Esophagus squamous epithelium (tissue), 5 donors: ENCODE measurements at places on chromosomes 3 and 15.

GRCh38 chr3:57158813-57159738 is 6.1 kb downstream of the IL17RD start:
- DNase-seq = no peak

- no peak for DNase-seq
These were observed 121.0 kb downstream of the TFDP2 start for GRCh38 chr3:142028243-142028777.

- no peak for DNase-seq
These were observed 58.0 kb upstream of the ZNF148 start for GRCh38 chr3:125433091-125433534.

DNA sequence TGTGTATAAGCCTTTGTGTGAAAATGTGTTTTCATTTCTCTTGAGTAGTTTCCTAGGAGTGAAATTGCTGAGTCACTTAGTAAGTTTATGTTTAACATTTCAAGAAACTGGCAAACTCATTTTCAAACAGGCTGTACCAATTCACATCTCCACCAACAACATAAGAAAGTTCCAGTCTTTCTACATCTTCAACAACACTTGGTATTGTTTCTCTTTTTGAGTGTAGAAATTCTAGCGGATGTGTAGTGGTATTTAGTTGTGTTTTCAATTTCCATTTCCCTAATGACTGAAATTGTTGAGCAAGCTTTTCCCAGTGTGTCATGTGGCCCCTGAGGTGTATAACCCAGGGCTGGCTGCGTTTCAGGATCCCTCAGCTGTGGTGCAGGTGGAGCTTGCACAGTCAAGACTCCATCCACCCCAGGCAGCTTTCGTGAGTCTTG is 258.5 kb downstream of the PDCD6IP start:
- no peak for DNase-seq

GRCh38 chr3:155232605-155233004 is 60.9 kb downstream of the STRIT1 start:
- no peak for DNase-seq

DNA sequence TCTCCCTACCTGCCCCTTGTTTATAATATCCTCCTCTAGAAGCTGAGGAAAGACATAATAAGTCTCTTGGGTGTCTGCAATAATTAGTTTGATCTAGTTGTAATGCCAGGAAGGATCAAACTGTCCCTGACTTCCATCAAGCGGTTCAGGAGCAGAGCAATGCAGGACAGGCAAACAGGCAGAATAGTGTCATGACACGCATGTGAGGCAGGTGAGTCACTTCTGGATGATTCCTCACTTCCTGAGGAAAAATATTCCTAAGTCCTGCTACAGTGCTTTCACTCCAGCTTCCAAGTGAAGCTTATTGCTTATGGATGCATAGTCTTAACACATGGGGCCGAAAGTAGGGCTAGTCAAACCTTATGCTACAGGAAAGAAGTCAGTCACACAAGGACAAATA is 85.8 kb downstream of the GREM1 start:
- DNase-seq = no peak

DNA sequence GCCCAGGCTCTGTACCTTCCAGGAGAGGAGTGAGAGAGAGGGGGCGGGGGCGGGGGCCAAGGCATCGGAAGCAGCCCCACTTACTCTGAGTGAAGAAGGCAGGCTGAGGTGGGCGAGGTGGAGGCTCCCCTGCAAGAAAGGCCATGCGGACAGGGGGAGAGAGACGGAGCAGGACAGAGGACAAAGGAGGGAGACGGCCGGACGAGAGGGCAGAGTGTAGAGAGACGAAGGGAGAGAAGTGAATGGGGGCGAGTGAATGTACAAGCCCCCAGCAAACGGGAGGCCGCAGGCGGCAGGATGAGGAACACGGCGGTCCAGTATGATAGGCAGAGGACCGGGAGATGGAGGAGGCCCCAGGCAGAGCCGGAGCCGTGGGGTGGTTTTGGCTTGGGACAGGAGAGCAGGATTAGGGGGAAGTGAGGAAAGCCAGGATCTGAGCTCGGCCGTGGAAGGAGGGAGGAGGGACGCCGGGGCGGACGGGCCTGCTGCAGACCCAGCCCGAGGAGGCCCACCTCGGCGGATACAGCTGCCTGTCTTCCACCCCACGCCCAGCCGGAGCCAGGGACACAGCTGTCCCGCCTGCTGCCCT is 38.8 kb downstream of the TNK2 start:
- no peak for DNase-seq

GRCh38 chr15:23869396-23869795 is 182.3 kb upstream of the NDN start:
- DNase-seq = no peak

DNA sequence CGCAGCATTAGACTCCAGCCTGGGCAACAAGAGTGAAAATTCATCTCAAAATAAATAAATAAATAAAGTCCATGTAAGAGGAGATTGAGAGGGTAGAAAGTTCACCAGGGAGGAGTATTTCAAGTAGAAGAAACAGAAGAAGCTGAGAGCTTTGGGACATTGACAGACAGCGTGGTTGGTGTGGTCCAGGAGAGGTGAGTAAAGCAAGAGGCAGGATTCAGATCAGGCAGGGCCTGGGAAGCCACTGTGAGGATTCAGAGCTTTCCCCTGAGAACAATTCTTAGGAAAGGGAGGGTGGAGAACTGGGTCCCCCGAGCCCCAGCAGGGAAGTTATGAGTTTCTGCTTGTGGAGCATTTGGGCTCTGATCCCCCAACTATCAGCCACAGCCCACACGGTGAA is 54.2 kb upstream of the AMOTL2 start:
- DNase-seq = no peak

- DNase-seq = no peak
These were observed 19.2 kb downstream of the ZIC1 start for GRCh38 chr3:147428326-147428725.

DNA sequence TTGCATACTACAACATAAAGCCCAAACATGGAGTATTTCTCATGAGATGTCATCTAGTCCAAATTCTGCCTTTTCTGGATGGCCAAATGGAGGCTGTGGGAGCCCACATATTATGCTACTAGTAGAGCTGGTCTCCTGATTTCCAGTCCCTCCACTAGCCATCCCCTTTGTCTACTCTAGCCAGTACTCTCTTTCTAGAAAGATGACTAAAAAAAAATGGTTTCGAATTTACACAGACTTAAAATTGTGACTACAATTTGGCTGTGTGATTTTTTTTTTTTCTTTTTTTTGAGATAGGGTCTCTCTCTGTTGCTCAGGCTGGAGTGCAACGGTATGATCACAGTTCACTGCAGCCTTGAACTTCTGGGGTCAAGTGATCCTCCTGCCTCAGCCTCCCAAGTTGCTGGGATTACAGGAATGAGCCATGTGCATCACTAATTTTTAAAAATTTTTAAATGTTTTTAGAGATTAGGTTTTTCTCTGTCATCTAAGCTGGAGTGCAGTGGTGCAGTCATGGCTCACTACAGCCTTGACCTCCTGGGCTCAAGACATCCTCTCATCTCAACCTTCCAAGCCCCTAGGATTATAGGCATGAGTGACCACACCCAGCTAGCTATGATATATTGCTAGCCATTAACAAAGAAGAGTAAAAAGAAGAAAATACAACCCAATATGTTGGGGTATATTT is 273.9 kb downstream of the ADAMTSL3 start:
- no peak for DNase-seq

GRCh38 chr3:185983495-185984141 is 45.8 kb upstream of the TRA2B start:
- no peak for DNase-seq

- no peak for DNase-seq
These were observed 99.7 kb downstream of the RARB start for GRCh38 chr3:25527801-25528200.

DNA sequence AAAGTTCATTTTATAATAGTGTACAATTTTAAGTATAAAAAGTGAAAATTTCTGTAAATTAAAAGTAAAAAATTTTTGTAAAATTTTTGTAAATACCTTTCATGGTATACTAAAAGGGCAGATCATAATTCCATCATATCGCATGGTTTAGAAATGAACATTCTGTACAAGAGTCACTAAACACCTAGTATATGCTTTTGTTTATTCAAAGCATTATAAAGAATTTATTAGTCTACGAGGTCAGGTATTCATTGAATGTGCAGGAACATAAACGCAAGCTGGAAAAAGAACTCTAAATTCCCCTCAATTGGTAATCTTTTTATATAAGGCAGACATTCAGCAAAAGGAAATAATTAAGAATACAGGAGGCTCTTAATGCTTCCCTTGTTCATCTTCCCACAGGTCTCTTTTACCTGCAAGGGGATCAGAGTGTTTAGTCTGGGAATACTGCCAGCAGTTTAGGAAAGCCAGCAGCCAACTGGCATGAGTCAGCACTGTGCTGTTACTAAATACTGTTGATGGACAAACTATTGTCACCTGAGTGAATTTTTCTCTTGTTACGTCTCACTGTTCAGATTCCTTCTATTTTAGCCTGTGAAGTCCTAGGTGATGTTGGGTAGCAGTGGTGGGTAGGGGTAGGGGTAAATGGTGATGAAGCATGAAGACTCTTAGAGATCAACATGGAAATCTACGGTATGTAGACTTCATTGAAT is 70.1 kb downstream of the UQCC5 start:
- no peak for DNase-seq

GRCh38 chr3:17619968-17620367 is 122.5 kb downstream of the TBC1D5 start:
- no peak for DNase-seq

GRCh38 chr3:32901005-32901932 is 50.2 kb upstream of the CCR4 start:
- DNase-seq = no peak

GRCh38 chr15:38163658-38164057 is 89.0 kb upstream of the SPRED1 start:
- no peak for DNase-seq

DNA sequence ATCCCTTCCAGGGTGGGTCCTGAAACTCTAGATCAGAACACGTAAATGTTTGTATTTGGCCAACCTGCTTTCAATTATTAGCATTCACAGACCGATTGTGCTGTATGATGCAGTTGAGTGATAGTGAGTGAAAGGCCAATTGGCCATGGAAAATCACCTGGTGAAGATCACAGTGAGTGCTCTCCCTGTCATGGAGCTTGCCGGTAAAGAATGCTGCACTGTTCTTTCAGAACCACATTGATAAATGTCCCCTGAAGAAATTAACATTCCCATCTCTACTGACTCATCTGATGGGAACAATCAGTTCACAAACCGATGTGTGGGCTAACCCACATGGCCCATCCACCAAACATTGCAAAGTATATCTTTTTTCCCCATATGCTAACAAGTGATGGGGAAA is 324.8 kb upstream of the TBL1XR1 start:
- no peak for DNase-seq

DNA sequence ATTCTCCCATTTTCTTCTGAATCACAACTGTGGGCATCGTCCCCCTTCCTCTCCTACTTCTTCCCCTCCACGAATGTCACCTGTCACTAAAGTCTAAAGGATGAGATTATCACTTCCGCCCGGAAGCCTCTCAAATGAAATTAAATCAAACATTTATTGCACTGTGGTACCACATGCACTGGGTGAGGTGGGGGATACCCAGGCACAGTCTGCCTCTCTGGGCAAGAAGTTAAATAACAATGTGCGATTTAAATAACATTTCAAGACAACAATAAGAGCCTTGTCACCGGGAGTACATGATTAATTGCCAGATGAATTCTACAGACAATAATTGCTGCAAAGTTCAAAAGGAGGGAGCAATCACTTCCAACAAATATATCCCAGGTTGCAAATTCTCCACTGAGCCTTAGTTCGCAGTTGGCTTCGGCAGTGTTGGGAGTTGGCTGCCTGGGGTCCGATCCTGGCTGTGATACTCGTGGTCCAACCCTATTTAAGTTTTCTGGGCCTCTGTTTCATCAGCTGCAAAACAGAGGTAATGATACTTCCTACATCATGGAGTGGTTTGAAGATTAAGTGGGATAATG is 77.7 kb downstream of the FOXP1 start:
- no peak for DNase-seq

GRCh38 chr3:39149059-39149455 is 4.3 kb downstream of the CSRNP1 start:
- no peak for DNase-seq

GRCh38 chr3:16066975-16067374 is 107.5 kb upstream of the GALNT15 start:
- no peak for DNase-seq

GRCh38 chr15:99371180-99372103 is 120.2 kb downstream of the LRRC28 start:
- DNase-seq = no peak

DNA sequence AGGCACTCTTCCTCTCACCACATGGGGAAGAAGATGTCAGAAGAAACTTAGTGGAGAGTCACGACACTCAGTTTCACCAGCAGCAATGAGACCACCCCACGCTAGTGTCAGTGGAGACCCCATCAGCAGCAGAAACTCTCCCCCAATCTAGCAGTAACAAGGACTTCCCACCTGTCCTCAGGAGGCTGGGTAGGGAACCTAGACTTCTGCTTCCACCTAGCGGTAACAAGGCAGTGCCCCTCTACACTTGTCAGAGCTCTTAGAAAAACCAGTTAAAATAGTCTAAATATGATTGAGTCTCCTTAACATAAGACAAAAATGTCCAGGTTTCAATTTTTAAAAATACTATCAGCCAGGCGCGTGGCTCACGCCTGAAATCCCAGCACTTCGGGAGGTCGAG is 57.3 kb downstream of the TRAT1 start:
- DNase-seq = no peak
